NCI-H1048 (cell line): ENCODE measurements at places on chromosomes 7 and 10.
A peak's percentile ranks its signal among the peaks of the same experiment; 100 is the strongest.

DNA sequence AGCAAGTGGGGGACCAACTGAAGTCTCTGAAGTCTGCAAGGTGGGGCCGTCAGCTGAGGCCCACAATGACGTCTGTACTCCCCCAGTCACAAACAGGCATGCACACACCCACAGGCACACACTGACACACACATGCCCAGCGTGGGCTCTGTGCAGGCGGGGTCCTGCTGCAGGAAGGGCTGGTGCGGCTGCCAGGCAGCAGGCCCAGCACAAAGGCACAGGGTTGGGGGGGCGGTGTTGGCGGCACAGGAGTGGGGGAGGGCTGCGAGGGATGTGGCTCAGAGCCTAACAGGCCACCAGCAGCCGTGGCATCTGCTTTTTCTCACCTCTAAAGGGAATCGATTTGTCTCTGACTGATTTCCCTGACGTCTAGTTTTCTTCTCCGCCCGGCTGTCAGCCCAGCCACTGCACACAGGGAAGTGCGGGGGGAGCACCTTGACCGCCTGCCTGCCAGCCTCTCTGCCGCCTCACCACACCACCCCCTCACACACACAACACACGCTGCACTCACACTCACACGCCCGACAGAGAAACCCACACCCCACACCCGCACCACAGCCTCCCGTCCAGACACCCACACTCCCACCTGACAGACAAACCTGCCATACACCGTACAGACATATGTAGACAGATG is 43.5 kb upstream of the ZMIZ1 start:
- no peak for DNase-seq

GRCh38 chr10:93193906-93194305 is 120.2 kb downstream of the CYP26A1 start:
- DNase-seq, result no peak

DNA sequence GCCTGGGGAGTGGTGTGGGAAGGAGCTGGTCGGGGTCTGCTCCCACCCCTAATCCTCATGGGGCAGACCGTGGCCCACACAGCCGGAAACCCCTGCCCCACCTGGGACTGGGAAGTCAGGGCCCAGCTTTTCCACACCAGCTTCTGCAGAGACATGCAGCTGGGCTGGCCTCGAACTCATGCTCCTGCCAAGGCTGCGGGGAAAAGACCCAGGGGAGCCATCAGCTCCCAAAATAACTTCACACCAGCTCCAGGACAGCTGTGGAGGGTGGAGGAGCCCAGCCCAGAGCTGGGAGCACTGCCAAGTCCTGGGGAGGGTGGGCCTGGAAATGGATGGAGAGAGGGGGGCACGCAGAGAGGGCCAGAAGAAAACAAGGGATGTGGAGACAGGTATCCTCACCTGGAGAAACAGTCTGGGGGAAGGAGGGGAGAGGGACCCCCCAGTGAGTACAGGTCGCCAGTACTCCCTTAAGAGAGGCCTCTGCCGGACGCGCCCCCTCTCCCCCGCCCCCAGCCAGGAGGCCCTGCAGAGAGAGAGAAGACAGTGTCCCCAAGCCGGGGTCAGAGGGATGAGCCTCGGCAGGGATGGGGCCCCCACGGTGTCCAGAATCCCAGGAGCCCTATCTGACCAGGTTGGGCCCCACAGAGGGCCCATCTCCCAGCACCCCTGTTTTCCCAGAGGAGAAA is 11.5 kb upstream of the GRIFIN start:
- no peak for DNase-seq

GRCh38 chr7:66453340-66453739 is 175.3 kb upstream of the KCTD7 start:
- no peak for DNase-seq

GRCh38 chr7:104923010-104923421 is 91.0 kb upstream of the KMT2E start:
- DNase-seq, result peak; percentile 45

GRCh38 chr7:128462460-128462859 is 6.8 kb downstream of the HILPDA start:
- no peak for DNase-seq

GRCh38 chr10:3045471-3046209 is 21.7 kb upstream of the PFKP start:
- DNase-seq, result no peak

- DNase-seq, result no peak
These were observed 76.2 kb downstream of the PLCE1 start for GRCh38 chr10:94069884-94070283.

- no peak for DNase-seq
These were observed 181.8 kb downstream of the ELFN1 start for GRCh38 chr7:1851721-1852516.

- DNase-seq, result no peak
These were observed 351.6 kb upstream of the ZMIZ1 start for GRCh38 chr10:78717200-78717599.

DNA sequence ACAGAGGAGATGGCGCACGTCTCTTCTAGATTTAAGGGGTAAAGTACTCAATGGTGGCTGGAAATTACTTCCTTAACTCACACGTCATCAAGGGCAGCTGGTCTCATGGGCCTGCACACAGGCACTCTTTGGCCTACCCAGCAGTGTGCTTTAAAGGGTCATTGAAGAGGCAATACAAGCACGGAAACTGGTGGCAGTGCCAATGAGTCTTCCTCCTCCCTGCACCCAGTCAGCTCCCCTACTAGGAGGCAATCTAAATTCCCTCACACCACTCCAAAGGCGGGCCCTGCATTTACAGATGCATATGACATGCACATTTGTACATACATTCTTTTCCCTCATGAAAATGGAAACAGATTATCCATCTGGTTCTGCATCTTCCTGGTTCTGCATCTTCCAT is 47.4 kb downstream of the PPIF start:
- DNase-seq, result no peak

DNA sequence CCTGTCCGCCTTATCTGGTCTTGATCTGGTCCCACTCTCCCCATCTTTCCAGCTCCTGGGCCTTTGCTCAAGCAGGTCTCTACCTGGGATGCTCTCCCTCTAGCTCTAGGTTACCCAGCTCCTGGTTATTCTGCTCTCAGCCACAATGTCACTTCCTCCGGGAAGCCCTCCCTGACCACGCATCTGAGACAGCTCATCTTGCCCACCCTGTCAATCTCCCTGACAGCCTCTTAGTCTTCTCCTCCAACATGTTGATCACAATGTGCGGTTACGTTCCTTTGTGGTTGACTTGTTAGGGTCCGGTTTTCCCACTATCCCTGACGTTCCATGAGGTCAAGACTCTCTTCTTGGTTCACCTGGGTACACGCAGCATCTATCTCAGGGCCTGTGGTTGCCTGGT is 55.6 kb downstream of the GOLGA7B start:
- DNase-seq, result no peak

- DNase-seq, result no peak
These were observed 17.7 kb downstream of the TRIM4 start for GRCh38 chr7:99901581-99901980.

DNA sequence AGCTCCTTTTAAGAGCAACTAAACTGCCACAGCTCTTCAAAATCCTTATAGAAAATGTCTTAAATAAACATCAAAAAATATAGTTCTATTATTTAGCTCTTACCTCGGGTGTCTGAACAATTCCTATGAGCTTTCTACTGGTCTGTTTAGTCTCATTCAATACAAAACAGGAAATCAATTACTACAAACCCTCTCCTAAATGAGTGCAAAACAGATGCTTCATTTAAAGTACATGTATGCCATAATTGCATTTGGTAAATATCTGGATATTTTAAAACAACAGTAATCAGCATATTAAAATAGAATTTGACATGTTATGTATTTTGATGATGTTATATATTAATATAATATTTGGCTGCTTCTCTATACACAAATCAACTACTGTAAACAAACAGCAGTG is 38.5 kb upstream of the MTPN start:
- DNase-seq, result no peak
